T-helper 2 cell (primary cell): ENCODE measurements at places on chromosomes 13 and 19.

DNA sequence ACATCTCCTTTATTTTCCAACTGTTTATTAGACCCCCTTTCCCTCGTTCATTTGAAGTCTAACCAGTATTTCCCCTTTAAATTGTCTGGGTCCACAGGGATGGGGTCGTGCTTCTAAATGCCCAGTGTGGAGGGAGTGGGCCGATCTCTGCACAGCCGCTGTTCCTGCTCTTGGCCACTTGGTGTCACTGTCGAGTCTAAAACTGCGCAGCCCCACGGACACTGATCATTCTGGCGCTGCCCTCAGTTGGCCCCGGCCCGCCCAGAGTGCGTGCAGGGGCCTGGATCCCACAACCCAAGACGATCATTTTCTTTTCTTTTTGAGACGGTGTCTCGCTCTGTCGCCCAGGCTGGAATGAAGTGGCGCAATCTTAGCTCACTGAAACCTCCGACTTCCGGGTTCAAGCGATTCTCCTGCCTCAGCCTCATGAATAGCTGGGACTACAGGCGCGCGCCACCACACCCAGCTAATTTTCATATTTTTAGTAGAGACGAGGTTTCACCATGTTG, 12.0 kb downstream of the WDR88 start:
- DNase-seq = peak; percentile 25

DNA sequence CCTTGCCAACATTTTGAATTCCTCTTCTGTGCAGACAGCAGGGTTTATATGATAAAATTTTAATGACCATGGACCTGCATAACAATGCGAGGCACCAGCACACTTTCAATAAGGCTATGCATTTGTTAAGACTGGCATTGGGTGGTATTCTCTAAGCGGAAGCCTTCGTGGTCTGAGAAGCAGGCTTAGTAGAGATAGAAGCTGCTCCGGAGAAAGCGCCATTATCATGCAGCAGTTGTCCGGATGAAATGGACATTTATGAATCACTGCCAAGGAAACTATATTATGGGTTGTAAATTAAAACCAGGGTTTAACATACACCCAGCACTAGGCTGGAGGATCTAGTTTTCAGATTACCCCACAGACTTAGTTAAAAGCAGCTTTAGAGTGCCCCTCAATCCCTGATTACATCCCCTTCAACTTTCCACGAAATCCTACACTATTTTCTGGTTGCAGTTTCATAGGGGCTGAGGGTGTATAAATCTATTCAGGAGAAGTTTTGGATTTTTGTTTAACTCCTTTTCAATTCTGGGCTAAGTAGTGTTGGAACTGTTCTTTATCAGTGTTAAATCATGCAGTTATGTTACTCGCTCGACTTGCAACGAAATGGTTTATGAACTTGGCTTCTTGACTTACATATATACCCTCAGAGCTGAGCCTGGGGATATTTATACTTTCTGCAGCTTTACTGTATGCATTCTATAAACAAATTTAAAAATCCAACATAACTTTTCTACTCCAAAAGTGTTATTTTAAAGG, 193.3 kb downstream of the PCDH9 start:
- DNase-seq = no peak

GRCh38 chr13:55440465-55441085, 1700.1 kb upstream of the PRR20A start:
- DNase-seq = no peak

DNA sequence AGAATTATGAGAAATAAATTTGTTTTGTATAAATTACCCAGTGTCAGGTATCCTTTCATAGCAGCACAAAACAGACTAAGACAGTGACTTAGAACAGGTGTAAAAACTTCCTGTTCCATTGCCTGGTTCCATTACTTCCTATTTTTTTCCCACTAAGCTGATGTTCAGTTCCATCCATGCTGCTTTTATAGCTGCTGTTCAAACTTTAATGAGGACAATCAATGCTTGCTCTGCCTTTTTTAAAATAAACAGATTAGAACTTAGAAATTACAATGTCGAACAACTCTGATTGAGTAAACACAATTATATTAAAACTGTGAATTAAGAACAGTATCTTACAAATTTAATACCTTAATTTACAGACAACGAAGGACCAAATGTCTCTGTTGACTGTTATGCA, 818.9 kb downstream of the OLFM4 start:
- no peak for DNase-seq
